ENCODE measurements at places on chromosomes 5 and 9. TPM values are rescaled to one million over a fixed set of nuclear protein-coding genes. Genes with fewer than 3 reads are reported as not detected.

ZNF782 gene
- total RNA-seq: 2.0 TPM

- no peak for DNase-seq
Measured at GRCh38 chr5:157076558-157076957, 17.6 kb upstream of the HAVCR1 start.

DNA sequence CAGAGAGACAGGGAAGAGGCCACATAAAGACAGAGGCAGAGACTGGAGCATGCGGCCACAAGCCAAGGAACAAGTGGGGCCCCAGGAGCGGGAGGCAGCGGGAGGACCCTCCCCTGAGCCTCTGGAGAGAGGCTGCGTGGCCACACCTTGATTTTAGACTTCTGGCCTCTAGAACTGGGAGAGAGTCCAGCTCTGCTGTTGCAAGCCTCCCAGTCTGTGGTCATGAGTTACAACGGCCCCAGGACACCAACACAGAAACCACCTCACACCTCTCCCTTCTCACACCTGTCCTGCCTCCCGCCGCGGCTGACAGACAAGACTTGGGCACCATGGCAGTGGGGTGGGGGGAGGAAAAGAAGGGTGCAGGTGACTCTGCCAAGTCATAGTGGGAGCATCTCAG is 2.2 kb downstream of the INPP5E start:
- DNase-seq: no peak

GRCh38 chr5:14608169-14608568 is 26.6 kb downstream of the OTULINL start:
- DNase-seq: no peak

- peak; percentile 95 for DNase-seq
Measured at GRCh38 chr9:73151653-73152542, at the start of gene ANXA1. ANXA1 (plus strand) TSS chr9:73151865; CDS start chr9:73158536, 6,671 bp downstream.

Data from lung microvascular endothelial cell (primary cell).